NCI-H226 (cell line): ENCODE measurements at places on chromosomes 2 and 18.
A peak's percentile ranks its signal among the peaks of the same experiment; 100 is the strongest.

- DNase-seq = no peak
These were observed 87.4 kb upstream of the SLC14A2 start for GRCh38 chr18:45527891-45528290.

- peak; percentile 64 for DNase-seq
These were observed 536.7 kb downstream of the RIT2 start for GRCh38 chr18:42578792-42579191.

- no peak for DNase-seq
These were observed 37.8 kb downstream of the PCBP1 start for GRCh38 chr2:70124983-70125480.

DNA sequence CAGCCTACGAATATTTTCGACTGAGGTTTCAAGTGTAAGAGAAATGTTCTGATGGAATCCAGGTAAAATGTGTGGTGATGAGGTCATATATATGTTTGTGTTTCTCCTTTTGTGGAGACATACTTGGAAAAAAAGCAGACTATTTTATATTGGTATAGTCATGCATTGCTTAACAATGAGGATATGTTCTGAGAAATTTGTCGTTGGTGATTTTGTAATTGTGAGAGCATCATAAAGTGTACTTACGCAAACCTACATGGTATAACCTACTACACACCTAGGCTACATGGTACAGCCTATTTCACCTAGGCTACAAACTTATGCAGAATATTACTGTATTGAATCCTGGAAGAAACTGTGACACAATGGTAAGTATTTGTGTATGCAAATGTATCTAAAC, 1849.9 kb upstream of the CELF4 start:
- no peak for DNase-seq
